ENCODE measurements at places on chromosomes 3 and 15. TPM values are rescaled to one million over a fixed set of nuclear protein-coding genes. Genes with fewer than 3 reads are reported as not detected.

Gene PLOD2
- 0.40 TPM for total RNA-seq

Gene SLC35G2
- not detected for total RNA-seq

DNA sequence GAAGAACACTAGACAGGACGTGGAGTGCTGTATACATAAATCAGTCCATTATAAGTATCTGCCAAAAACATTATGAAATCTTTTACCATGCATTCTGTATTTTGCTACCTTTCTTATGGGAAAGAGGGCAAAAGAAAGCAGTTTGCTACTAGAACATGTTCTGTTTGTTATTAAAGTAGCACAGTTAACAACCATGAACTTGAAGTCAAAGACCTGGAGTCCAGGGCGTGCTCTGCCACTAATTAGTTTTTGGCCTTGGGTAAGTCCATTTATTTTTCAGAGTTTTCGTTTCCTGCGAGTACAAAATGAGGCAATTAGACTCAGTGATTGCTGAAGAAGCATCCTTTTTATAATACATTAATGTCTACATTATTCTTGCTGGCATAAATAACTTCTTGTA, 143.3 kb upstream of the AGTR1 start:
- no peak for DNase-seq

- DNase-seq: no peak
These were observed 20.1 kb downstream of the CADM2 start for GRCh38 chr3:84978843-84979242.

DNA sequence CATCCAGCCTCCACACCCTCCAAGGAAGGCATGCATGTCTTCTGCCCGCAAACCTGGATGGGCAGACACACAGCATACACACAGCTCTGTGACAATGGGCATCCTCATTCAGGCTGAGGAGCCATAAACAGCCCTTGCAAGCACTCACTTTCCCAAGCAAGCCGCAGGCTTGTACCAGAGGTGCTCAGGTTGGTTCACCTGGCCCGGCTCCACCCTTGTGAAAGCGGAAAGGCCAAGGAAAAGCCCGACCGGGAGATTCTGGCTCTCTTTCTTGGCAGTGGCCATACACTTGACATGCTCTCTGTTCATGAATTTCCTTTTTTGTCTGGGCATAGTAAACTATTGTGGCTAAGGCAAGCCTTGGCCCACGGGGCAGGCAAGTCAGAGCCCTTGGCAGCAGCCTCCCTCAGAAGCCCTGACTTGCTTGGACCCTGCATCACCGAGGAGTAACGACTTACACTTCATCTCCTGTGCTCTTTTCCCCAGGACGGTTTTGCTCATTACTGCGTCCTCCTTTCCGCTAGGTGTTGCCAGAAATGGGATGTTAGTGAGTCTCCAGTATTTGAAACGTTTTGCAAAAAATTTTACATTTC, 74.6 kb upstream of the BNC1 start:
- DNase-seq: no peak

Gene ARL8B
- total RNA-seq: 41.0 TPM

DNA sequence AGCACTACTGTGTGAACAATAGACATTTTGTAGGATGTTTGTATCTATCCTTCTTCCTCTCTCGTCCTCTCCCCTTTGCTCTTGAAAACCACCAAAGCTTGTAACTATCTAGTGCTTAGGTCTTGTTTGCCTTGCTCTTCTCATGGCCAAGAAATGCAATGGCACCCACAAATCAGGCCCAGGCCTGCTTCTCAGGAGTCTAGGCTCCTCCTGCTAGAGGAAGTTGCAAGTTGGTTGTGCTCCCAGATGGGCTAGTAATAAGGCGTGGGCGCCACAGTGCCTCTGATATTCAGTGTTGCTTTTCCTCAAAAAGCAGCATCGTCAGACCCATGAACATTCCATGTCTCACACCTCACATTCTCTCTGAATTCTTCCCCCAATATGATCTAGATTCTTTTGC, 28.7 kb downstream of the ZNF385D start:
- DNase-seq: no peak

- DNase-seq: no peak
These were observed 3.7 kb upstream of the CLDN1 start for GRCh38 chr3:190325923-190326322.

DNA sequence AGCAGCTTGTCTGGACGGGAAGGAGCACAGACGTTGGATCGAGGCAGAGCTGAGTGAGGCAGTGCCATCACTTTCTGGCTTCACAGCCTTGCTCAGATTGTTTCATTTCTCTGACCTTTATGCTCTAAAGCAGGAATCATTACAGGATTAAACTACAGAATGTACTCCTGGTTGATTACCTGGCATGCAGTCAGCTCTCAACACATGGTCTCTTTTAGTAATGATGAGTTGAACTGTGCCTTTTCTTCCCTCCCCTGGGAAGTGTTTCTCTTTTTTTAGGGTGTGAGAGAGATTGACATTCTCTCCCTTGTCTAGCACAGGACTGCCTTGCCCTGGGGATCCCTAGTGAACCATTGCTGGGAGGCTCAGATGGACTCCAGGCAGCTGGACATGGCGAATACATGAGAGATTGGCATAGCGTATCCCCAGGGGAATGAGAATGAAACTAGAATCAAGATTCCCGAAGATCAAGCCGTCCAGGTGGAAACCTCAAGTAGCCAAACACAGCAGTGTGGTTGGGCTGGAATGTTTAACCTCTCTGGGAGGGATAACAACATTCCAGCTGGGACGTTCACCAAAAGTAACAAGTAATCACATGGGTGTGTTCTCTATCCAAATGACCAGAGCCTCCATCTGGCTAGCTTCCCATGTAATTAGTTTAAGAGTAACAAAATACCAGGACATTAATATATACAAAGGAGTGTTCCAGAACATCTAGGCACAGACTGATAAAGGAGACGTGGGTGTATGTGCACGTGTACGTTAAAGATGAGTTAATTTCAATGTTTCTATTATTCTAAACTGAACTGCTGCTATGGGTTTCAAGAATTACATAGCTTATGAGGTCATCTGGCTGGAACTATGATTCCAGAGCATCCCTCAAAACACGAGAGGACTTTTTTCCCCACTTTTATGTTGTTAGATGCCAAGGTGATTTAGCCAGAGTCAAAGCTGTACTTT, 118.6 kb upstream of the NR2E3 start:
- DNase-seq: no peak

DNA sequence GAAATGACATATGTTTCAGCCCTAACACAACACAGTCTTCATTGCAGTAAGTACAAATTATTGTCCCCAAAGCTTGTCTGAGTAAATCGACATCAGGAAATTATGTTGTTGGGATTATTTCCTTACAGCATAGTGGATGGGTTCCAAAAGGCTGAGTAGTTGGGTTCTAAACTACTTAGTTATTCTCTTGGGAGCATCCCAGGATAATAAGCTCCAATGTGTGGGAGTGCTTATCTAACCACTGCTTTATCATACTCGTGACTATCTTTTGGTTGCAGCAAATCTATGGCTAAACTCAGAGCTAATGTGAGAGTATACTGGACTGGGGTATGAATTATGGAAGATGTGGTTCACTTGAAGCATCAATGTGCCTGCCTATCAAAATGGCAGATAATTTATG, 128.5 kb downstream of the RBMS3 start:
- DNase-seq: no peak

- DNase-seq: no peak
These were observed 108.8 kb downstream of the FAIM start for GRCh38 chr3:138717348-138717747.

Gene BUB1B
- total RNA-seq: 91.9 TPM

GRCh38 chr3:177946936-177947335, 589.3 kb upstream of the KCNMB2 start:
- no peak for DNase-seq

Gene IL12A
- not detected for total RNA-seq

- DNase-seq: no peak
These were observed 29.9 kb upstream of the TTC14 start for GRCh38 chr3:180571831-180572598.

- no peak for DNase-seq
These were observed 19.8 kb upstream of the ARNT2 start for GRCh38 chr15:80384432-80384831.

GRCh38 chr3:53195066-53195450, 34.0 kb downstream of the PRKCD start:
- no peak for DNase-seq

DNA sequence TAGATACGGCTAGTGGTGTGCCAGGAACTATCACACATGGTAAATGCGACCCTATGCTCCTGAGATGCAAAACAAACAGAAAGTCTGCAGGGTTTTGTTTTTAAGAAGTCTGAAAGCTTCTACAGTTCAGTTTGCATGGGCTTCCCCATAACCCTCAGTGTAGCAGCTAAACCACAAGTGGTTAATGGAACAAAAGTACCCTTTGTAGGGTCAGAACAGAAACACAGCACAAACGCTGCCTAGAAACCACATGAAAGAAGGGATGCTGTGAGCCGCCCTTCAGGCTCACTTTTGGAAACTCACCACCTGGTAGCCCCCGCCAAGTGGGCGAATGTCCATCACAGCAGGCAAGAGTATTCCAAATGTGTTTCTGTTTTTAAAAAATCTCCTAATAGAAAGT, 46.2 kb downstream of the CTDSPL start:
- DNase-seq: peak; percentile 53

Gene PDE12
- total RNA-seq: 27.8 TPM

Gene TICRR
- total RNA-seq: 36.9 TPM

Gene A4GNT
- not detected for total RNA-seq

- DNase-seq: no peak
These were observed 14.9 kb downstream of the CRTAP start for GRCh38 chr3:33128706-33129105.

Gene AQP9
- total RNA-seq: not detected

GRCh38 chr3:67526246-67526645, 128.2 kb downstream of the SUCLG2 start:
- DNase-seq: no peak

Gene PLA2G4D
- not detected for total RNA-seq

Gene SLC9C1
- not detected for total RNA-seq

Gene CCR8
- 0.94 TPM for total RNA-seq

GRCh38 chr3:147538034-147538433, 128.9 kb downstream of the ZIC1 start:
- DNase-seq: no peak

DNA sequence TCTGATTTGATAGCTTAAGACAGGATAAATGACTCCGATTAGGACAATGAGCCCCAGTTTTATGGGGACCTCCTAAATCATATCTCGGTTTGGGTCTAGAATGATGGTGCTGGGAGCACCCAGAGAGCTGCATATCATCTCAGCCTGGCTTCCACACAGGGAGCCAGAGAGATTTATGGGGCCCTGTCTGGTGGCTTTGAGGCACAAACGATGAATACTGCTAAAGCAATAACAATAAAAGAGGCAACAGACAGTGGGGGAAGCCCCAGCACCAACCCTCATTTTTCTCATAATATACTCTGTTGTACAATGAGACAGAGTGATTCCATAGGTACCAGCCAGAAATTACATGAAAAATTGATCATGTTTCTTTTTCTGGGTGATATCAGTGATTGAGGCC, 889.0 kb upstream of the CFAP20DC start:
- DNase-seq: no peak

DNA sequence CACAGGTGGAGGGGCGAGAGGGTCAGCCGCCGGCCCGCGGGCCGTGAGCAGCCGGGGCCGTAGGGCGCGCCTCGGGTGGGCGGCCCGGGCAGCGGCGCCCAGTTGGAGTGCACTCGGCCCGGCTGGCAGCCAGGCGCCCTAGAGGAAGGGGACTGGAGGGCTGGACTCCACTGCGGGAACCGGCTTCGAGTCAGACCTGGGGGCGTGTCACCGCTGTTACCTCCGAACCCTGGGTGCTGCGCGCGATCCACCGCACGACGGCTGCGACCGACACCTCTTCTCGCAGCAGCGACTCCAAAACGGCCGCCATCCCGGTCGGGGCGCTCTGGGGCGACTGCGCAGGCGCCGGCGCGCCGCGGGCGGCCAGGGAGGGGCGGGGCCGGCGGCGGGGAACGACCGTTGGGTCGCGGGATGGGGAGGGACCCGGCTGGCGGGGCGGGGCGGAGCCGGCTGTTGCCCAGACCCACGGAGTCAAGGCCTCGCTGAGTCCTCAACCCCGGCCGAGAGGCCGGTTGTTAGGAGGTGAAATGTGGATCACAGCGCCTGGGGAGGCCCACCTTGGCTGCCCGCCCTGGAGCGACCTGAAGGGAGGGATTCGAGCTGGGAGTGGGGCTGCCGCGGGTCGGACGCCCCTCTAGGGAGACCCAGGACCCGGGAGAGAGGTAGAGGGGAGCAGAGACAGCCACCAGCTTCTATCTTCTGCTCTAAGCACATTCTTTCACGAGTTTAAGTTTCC, at the start of gene CDAN1:
Gene CDAN1 (minus strand): TSS at position 336 of the 736 bp plus-strand sequence. CDS start 26 bp downstream, at position 310.
- DNase-seq: peak; percentile 92

- no peak for DNase-seq
These were observed 57.6 kb upstream of the CSPG5 start for GRCh38 chr3:47636225-47636624.

GRCh38 chr15:61680260-61681037, 379.8 kb downstream of the VPS13C start:
- DNase-seq: no peak

Gene PLSCR5
- total RNA-seq: not detected
